Cardiac septum (tissue), 1 donor: ENCODE measurements at places on chromosomes 3 and 15. TPM values are rescaled to one million over a fixed set of nuclear protein-coding genes. Genes with fewer than 3 reads are reported as not detected.

Gene CTXN2
- not detected for total RNA-seq

Gene TM6SF1
- total RNA-seq = 2.8 TPM

Gene XCR1
- total RNA-seq = not detected

Gene C3orf85
- total RNA-seq = not detected

Gene ECE2
- 0.19 TPM for total RNA-seq

Gene GOLGA8Q
- 1.1 TPM for total RNA-seq

Gene GOLGA8J
- not detected for total RNA-seq

Gene TLNRD1
- 7.3 TPM for total RNA-seq

Gene CDHR4
- not detected for total RNA-seq

Gene TTLL13
- total RNA-seq = 0.16 TPM

Gene EID1
- 201 TPM for total RNA-seq

Gene LOXL1
- total RNA-seq = 29.1 TPM

Gene MCF2L2
- total RNA-seq = 1.1 TPM

Gene LSMEM2
- 25.7 TPM for total RNA-seq

Gene LXN
- 3.8 TPM for total RNA-seq

- no peak for DNase-seq
Measured at GRCh38 chr3:31196881-31197364, 302.5 kb upstream of the GADL1 start.

DNA sequence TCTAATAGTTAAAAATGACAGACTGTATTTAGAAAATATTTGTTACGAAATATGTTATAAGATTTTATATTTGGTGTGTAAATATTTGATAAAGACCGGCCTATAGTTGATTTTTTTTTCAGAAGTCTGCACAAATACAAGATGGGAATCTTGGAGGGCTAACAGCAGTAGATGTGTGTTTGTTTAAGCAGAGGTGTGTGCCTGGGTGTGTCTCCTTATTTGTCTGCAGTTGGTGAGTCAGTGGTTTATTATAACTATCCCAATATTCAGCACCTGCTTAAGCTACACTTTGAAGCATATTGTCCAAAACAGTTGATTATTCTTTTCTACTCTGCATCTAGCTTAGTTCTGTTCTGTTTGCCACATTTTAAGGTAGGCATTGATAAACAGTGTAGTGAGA is 12.4 kb downstream of the GLCE start:
- DNase-seq = no peak

- DNase-seq = no peak
Measured at GRCh38 chr15:101105059-101105891, 146.6 kb downstream of the CHSY1 start.

- DNase-seq = no peak
Measured at GRCh38 chr3:882533-882932, 210.3 kb upstream of the CNTN6 start.

GRCh38 chr15:52093539-52094510 is 18.8 kb downstream of the BCL2L10 start:
- no peak for DNase-seq

DNA sequence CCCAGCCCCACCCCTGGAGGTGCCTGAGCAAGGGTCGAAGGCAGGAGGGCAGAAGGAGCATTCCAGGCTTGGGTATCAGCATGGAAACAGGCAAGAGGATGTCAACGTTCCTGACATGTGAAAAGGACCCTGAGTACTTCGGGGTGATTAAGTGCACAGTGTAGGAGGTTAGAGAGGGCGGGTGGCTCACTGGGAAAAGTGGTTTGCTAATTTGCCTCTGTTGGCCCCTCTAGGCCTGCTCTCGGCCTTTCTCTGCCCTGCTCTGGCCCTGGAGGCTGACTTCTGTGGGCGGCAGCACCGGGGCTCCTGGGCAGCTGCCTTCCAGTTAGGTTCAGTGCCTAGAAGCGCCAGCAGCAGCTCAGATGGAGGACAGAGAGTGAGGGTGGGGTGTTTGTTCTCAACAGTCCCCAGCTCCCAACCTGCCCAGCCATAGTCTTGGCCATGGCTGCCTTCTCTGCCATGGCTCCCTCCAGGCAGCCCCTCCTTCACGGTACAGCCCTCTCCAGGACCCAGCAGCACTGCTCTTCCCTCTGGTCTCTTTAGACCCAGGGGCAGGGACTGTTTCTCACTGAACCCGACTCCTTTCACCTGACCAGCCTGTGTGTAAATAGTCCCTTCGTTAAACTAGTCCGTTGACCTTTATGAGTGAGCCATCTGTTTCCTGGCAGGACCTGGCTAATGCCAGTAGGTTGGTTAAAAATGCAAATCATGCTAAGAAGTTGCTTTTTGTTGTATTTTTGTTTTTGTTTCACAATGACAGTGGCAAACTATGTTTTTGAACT is 107.1 kb upstream of the TPM1 start:
- no peak for DNase-seq

- DNase-seq = no peak
Measured at GRCh38 chr15:95929232-95929846, 401.2 kb upstream of the NR2F2 start.

- no peak for DNase-seq
Measured at GRCh38 chr3:99999536-99999935, 114.8 kb downstream of the FILIP1L start.

- DNase-seq = no peak
Measured at GRCh38 chr3:25511972-25512721, 84.1 kb downstream of the RARB start.

DNA sequence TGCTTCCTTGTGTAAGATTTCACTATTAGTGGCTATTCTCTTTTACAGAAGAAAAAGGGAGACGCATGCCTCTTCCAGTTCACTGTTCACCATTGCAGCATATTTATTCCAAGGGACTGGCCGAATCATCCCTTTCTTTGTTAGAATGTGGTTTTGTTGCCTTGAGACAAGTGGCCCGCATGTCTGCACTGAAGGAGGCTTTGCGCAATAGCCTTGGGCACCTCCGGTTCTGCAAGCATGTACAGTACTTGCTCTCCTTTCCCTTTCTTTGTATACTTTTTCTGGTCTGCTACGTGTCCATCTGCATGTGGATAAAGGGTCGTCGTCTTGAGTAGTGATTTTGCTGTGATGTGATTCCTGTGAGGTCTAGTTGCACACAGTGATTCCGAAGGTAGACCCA is 43.0 kb downstream of the FLNB start:
- DNase-seq = no peak

GRCh38 chr3:50567386-50568167 is at the start of gene C3orf18:
Gene C3orf18 (minus strand): TSS chr3:50567747. CDS start chr3:50565699, 2,048 bp downstream.
- peak; percentile 97 for DNase-seq

GRCh38 chr3:5013021-5013906 is 34.0 kb downstream of the BHLHE40 start:
- no peak for DNase-seq

GRCh38 chr3:177257006-177257405 is 59.7 kb upstream of the TBL1XR1 start:
- no peak for DNase-seq

GRCh38 chr15:81117136-81117535 is 16.9 kb upstream of the CFAP161 start:
- no peak for DNase-seq

DNA sequence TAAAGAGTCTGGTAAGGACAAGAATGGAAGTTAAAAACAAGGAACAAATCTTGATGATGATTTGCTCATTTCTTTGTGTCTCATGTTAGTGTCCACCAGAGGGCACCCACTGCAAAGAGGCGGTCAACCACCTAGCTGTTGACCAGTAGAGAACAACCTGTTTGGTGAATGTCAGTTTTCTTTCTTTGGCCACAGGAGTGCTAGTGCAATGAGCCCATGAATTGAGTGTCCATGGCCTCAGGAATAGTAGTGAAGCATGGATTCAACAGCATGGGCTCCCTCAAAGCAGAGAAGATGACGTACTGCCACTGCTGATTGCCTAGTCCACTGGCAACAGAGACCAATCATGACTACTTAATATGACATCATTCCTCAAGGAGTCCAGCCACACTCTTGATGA is 10.7 kb upstream of the CNTN6 start:
- DNase-seq = no peak

GRCh38 chr3:159866201-159866746 is 122.4 kb upstream of the IL12A start:
- DNase-seq = no peak

DNA sequence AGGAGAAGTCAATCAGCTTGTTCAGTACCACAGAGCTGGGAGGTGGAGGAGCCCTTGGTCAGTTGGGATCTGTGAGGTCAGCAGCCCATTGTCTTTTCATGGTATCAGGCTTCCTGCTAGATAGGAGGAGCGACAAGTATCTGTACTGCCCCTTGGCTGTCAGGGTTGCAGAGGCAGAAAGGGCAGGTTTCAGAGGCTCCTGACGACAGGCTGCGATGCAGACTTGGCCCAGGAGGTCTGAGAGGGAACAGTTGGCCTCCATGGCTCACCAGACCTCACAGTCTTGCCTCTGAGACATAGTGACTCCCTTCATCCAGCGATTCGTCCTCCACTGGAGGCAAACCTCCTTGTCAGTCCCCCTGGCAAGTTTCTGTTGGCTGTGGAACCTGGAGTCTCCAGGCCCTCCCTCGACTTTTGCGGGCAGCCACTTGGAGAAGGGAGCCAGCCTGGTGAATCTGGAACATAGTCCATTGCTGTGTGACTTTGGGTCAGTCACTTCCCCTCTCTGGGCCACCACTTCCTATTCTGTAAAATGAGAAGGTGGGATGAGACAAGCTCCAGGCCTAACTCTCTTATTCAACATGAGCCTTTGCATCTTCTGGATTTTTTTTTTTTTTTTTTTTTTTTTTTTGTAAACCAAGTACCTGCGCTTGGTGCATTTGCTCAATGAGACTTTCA is 177.9 kb upstream of the TLE3 start:
- DNase-seq = peak; percentile 51

GRCh38 chr3:108041253-108041652 is 49.6 kb downstream of the CD47 start:
- no peak for DNase-seq

DNA sequence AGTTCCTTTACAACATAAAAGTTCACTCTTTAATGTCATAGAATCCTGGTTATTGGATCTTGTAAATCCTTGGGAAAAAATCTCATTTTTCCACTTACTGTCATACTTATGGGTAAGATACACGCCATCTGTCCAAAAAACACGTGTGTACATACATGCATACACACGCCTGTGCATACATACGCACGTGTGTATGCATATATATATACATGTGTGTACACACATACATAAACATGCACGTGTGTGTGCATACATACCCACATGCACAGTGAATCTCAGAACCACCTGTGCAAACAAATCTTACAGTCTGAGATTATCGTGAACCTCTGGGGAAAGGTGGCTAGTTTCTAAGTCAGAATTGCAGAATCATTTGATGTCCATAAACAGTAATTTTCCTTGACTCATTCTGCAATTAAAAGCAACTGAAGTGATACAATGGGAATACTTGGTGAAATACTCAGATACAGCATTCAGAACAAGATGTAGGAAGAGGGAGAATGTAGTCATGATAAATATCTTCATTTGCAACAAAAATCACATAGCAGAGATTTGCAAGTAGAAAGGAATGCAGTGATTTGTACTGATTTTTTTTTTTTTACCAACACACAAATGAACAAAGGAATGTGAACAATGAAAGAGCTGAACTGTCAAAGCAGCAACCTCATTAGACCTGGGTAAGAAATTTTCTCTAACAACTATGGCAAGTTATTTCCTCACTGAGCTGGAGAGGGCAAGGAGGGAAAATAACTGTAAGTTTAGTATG is 160.6 kb upstream of the POU1F1 start:
- DNase-seq = no peak

DNA sequence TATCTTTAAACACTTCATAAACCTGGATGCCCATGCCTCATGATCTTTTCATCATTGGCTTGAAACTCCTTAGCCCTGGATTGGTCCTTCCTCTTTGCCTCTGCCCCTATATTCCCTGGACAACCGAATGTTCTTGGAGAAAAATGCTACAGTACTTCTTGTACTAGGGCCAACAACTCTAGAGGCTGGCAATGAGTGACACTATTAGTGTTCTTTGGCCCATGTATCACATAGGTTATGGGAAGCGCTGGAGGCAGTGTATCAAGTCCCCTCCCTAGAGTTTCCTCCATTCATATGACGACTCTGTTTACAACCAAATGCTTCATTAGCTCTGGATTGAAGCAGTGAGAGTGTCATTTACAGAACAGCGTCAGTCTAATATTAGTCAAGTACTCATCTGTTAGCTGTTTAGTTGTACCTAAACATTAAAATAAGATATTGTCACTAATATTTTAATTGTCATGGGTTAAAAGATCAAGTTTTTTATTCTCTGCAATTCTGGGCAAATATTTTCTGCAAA is 66.4 kb upstream of the MYO5C start:
- no peak for DNase-seq

DNA sequence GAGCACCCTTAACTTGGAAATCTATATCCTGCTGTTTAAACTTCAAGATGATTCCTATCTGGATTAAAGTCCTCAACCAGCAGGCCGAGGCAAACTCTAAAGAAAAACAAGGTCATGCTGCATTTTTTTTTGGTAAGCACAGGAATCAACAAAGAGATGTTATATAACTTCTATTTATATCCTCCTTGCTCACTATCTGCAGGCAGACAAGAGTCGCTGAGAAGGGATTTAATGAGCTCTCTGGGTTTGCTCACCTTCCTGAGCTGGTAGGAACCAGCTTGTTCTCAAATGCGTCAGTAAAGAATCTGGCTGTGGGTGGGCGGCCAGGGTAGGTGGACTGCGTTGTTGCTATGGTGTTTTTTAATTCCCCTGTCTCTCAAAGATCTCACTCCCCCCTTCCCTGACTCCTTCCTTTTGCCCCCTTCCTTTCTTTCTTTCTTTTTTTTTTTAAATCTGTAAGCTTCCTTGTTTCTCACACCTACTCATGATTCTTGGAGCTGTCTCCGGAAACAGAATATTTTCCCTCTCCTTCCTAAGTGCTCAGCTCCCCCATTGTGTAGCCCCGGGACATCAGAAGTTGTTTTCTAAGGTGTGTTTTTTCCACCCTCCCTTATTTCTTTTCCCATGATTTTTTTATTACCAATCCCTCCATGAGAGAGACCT is 228.8 kb upstream of the BHLHE40 start:
- DNase-seq = no peak
